ENCODE measurements at places on chromosomes 2 and 18.

DNA sequence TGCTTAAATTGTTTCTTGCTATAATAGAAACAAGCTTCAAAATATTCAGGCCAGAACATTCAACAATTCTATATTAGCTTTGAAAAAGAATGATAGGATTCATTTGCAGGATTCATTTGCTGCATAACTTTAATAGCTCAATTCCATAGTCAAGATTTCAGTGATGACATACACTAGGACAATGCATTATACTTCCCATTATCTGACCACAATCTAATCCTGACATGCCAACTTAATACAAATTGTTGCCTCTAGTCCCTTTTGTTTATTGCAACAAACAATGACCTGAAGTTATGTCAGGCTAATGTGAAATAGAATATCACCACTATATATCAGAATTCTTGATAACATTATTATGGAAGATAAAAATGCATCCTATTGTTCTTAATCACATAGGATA, 169.4 kb downstream of the DNAH7 start:
- DNase-seq, result no peak

DNA sequence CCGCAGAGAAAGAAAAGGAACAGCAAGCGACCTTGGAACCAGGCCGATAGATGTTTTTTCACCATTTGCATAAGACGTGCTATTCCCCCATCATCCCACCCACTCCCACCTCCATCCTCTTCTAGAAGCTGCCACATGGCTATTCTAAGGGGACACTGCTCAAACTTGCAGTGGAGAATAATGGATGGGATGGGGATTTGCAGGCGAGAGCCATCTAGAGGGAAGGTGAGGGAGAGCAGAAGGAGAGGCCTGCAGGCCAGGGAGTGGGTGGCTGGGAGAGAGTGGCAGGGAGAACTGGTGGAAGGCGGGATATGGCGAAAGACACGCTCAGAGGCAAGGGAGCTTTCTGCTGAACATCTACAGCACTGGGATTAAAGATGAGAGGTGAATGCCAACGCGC, 84.9 kb downstream of the MAPK4 start:
- no peak for DNase-seq

GRCh38 chr2:230658877-230659652, 53.6 kb upstream of the CAB39 start:
- no peak for DNase-seq

- no peak for DNase-seq
Measured at GRCh38 chr18:53417003-53417402, 807.5 kb downstream of the MBD2 start.

- no peak for DNase-seq
Measured at GRCh38 chr2:120658042-120658769, 77.5 kb upstream of the GLI2 start.

GRCh38 chr18:10121786-10122515, 208.1 kb downstream of the VAPA start:
- DNase-seq, result no peak

GRCh38 chr2:64352292-64352691, 101.7 kb upstream of the LGALSL start:
- no peak for DNase-seq

DNA sequence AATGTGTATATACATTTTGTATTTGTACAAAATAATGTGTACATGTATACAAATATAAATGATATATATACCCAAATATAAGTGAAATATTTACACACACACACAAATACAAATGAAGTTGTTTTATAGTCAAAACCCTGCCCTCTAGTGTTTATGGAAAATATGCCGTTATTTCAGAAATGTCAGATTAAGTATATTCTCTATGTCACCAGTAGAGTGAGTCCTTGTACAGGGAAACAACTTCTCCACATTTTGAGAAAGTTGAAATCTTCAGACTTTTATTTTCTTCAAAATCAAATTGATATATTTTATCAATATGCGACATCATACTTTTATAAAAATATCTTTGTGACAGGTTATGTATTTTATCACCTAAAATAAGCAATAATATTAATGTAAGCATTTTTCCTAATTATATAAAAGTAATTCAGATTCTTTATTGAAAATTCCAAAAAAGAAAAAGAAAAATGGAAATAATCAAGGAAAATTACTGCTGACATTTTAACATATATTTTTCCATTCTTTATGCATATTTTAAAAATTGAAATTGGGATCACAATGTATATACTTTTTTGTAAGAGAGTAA, 22.4 kb downstream of the ARL6IP6 start:
- no peak for DNase-seq

GRCh38 chr2:217854684-217855420, 147.9 kb downstream of the TNS1 start:
- DNase-seq, result no peak

GRCh38 chr2:75705921-75706320, 4.8 kb downstream of the GCFC2 start:
- no peak for DNase-seq
